Astrocyte of the spinal cord (primary cell): ENCODE measurements at places on chromosomes 5 and 9.

GRCh38 chr5:111349429-111349828 lies 125.2 kb downstream of the CAMK4 start:
- DNase-seq, result no peak

GRCh38 chr5:58913406-58913990 lies 330.6 kb downstream of the RAB3C start:
- DNase-seq, result no peak

DNA sequence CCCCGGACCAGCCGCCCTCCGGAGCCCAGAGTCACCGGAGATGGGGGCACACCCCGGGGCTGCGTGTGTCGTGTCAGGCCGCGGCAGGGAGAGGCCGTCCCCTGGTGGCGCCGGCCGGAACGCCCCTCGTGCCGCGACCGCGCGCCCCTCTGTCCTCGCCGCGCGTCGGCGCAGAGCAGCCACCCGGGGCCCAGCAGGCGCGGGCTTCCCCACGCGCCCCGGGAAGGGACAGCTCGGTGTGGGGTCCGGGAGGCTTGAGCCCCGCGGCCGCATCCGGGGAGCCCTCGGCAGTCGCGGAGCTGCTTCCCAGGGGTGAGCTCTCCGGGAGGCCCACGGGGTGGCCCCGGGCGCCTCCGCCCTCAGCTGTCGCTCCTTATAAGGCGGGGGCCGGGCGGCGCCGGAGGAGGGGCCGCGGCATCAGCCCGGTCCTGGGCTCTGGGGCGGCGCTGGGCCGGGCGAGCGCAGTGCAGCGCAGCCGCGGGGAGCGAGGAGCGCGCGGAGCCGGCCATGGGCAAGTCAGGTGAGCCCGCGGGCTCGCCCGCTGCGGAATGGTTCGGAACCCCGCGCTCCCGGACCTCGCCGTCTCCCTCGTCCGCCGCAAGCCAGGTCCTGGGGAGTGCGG lies at the start of gene GLIPR2:
Gene GLIPR2 (plus strand): TSS at position 462 of the 622 bp plus-strand sequence. CDS start 46 bp downstream, at position 508.
- peak; percentile 57 for DNase-seq

DNA sequence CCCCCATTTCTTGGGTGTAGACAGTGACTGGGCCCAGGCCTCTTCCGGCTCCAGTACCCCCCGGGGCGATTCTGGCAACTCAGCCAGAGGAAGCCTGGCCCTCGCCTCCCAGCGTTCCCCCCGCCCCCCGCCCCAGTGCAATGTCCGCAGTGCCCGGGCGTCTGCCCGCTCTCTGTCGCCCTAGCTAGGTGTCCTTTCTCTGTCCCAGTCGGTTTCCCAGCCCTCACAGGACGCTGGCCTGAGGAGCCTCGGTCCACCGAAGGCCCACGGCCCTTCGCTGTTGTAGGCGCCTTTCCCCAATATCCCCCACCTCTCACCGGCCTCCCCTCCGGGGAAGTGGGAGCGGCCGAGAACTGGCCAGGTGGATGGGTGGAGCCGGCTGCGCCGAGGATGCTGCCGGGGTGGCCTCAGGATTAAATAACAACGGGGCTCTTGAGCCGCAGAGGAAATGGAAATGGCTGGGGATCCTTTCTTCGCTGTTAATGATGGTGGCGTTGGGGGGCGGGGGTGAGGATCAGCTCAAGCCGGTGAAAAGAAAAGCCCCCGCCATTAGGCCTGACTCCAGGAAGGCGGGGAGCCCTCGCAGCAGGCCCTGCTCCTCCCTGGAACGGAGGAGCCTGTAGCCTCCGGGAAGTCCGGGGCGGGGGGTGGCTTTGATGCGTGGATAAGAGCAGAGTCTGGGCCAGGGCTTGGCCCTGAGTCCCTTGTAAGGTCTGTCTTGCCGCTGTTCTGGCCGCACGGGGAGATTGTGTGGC lies 1.1 kb upstream of the SPRY4 start:
- peak; percentile 87 for DNase-seq

DNA sequence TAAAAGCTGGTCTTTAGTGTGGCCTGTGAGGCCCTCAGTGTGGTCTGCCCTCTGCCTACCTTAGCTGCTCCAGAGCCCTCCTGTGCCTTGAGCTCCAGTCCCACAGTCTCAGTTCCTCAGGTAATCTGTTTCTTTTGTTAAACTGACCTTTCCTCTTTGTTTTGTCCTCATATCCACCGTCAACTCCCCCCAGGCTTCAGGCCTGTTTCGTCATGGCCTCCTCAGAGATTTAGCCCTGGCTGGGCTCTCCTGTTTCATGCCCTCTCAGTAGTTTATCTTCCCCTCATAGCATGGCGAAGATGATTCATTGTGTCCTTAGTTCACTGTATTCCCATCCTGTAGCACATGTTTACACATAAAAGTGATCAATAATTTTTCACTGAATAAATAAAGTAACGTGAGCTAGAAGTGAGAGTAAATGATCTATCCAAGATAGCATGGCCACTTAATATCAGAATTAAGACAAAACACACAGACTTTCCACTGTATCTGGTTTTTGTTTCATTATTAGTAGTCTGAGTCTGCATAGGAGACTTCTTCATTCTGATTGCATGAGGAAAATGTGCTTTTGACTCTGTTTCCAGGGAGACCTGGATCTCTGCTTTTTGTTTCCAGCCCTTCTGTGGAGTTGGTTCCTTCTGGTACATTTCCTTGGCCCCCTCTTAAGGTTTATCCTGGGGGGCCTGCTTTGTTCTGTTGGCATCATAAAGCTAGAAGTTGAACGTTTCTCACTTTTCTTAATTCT lies 70.5 kb downstream of the SNX24 start:
- no peak for DNase-seq

DNA sequence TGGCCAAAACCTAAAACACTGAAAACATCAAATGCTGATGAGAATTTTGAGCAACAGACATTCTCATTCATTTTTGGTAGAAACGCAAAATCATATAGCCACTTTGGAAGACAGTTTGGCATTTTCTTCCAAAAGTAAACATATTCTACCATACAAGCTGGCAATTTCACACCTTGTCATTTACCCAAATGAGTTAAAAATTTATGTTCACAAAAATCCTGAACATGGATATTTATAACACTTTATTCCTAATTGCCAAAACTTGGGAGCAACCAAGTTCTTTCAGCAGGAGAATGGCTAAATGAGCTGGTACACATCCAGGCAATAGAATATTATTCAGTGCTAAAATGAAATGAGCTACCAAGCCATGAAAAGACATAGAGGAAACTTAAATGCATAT lies 1270.1 kb upstream of the ACO1 start:
- DNase-seq, result no peak

DNA sequence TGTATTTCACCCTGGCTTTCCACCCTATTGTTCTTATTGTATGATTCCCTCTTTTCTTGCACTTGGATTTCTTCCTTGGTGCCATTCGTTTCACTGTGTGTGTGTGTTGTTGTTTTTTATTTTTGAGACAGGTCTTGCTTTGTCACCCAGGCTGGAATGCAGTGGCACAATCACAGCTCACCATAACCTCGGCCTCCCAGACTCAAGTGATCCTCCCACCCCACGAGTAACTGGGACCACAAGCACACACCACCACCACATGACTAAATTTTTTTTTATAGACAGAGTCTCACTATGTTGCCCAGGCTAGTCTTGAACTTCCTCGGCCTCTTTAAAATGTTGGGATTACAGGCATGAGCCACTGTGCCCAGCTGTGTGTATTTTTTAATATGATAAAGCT lies 72.0 kb downstream of the MLLT3 start:
- DNase-seq, result no peak

GRCh38 chr9:131181091-131181681 lies 55.8 kb downstream of the NUP214 start:
- DNase-seq, result no peak

GRCh38 chr5:116564312-116564711 lies 10.3 kb downstream of the SEMA6A start:
- no peak for DNase-seq

DNA sequence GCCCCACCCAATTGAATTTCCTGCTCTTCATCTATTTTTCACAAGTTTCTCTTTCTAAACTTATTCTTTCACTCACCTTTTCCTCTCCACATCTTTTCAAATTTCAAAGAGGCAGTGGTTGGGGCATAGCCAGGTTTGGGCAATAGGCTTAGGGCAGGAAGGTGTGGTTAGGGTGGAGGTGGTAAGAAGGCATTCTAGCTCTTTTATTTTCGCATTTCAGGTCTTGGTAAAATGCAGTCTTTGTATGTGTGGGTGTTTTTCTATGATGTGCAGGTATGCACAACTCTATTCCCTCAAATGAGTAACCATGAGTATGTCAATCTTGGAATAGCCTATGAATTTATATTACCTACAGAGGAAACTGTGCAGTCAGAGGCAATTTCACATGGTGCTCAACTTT lies 129.8 kb upstream of the IFNE start:
- DNase-seq, result no peak

DNA sequence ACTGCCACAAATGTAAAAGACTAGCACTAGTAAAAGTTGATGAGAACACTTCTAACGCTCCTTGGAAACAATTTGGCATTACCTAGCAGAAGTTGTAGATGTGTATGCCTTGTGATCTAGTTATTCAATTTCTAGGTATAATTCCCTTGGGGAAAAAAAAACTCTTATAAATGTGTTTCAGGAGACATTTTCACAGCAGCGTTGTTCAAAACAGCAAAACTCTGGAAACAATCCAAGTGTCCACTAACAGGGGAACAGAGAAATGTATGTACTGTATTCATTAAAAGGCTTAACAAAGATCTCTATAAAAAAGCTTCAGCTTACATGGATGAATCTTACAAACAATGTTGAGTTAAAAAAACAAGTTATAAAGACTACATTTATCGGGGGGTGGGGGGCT lies 30.4 kb downstream of the NR3C1 start:
- no peak for DNase-seq

- peak; percentile 73 for DNase-seq
These were observed 55.9 kb downstream of the DAP start for GRCh38 chr5:10704949-10705621.

DNA sequence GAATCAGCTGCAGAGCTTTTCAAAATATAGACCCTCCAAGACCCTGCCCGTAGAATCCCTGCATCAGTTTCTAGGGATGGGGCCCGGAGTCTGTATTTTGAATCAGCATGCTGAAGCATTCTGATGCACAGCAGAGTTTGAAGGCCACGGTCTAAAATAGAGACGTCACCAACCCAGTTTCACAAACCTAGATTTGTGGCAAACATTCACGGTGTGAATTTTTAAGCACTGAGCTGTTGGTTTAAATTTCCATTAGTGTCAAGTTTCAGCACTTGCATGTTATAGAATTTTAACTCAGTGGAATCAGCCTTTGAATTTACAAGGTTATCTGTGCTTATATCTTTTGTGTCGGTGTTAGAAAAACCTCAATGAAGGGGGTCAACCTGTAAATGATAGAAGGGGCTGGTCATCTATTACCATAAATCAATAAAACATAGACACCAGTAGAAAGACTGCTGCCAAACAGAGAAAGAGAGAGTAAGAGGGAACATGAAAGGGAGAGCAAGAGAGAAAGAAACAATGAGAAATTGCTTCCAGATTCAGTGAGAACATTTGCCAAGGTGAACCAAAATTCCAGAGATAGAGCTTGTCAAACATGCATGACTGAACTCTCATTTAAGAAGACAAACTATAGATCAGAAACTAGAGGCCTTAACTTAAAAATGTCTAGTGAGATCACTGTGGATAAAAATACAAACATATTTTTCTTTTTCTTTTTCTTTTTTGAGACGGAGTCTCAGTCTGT lies 414.9 kb downstream of the ZSWIM6 start:
- DNase-seq, result no peak

- no peak for DNase-seq
These were observed 63.1 kb downstream of the GTF3C4 start for GRCh38 chr9:132733260-132733815.
